Dermis lymphatic vessel endothelial cell (primary cell): ENCODE measurements at places on chromosomes 11 and 22. TPM values are rescaled to one million over a fixed set of nuclear protein-coding genes. Genes with fewer than 3 reads are reported as not detected.

BTBD18 gene
- not detected in 2 replicates for total RNA-seq

NAALAD2 gene
- 0.11 and 0.60 TPM in 2 replicates for total RNA-seq

FOLR1 gene
- total RNA-seq: not detected in 2 replicates

OVOL1 gene
- not detected in 2 replicates for total RNA-seq

MB gene
- total RNA-seq: not detected in 2 replicates

CBLIF gene
- total RNA-seq: not detected in 2 replicates

NCAM1 gene
- 0.54 and 1.5 TPM in 2 replicates for total RNA-seq

RIMBP3B gene
- under 0.01 TPM in 1 of 2 replicates, not detected in the other for total RNA-seq

TRPM5 gene
- not detected in 2 replicates for total RNA-seq

C11orf91 gene
- total RNA-seq: 0.09 and 0.11 TPM in 2 replicates

REXO2 gene
- 126 and 165 TPM in 2 replicates for total RNA-seq

VPREB1 gene
- not detected in 2 replicates for total RNA-seq

GGT5 gene
- total RNA-seq: 1.8 and 8.9 TPM in 2 replicates

VPS11 gene
- total RNA-seq: 27.8 and 30.6 TPM in 2 replicates

PNPLA3 gene
- total RNA-seq: 0.26 and 0.33 TPM in 2 replicates

PRCP gene
- total RNA-seq: 223 and 241 TPM in 2 replicates

KDELR3 gene
- total RNA-seq: 18.1 and 28.8 TPM in 2 replicates

PRG3 gene
- total RNA-seq: not detected in 2 replicates

TEX54 gene
- total RNA-seq: not detected in 2 replicates

MRGPRX4 gene
- total RNA-seq: 0.69 and 0.87 TPM in 2 replicates

MMP12 gene
- total RNA-seq: not detected in 2 replicates

CAVIN3 gene
- 78.0 and 95.1 TPM in 2 replicates for total RNA-seq

RCN1 gene
- total RNA-seq: 153 and 156 TPM in 2 replicates

ABCC8 gene
- not detected in 2 replicates for total RNA-seq

NEFH gene
- 0.09 and 0.11 TPM in 2 replicates for total RNA-seq

ANO9 gene
- 0.69 and 0.76 TPM in 2 replicates for total RNA-seq

OR51G2 gene
- not detected in 2 replicates for total RNA-seq

FADS2 gene
- 23.1 and 32.7 TPM in 2 replicates for total RNA-seq

PPP1R14B gene
- 89.6 and 110 TPM in 2 replicates for total RNA-seq

PKNOX2 gene
- not detected in 2 replicates for total RNA-seq

SLC37A2 gene
- 0.87 and 0.95 TPM in 2 replicates for total RNA-seq
